AG09309 (cell line): ENCODE measurements at places on chromosomes 13 and 19.
A peak's percentile ranks its signal among the peaks of the same experiment; 100 is the strongest.

GRCh38 chr19:1883784-1884183 lies 1.5 kb downstream of the ABHD17A start:
- DNase-seq: no peak

GRCh38 chr13:88752041-88752440 lies 1080.9 kb downstream of the SLITRK5 start:
- DNase-seq: no peak

GRCh38 chr19:54281007-54281728 lies at the start of gene LILRB2:
Gene LILRB2, minus strand, starts transcription at chr19:54281110. Its CDS starts 614 bp downstream, at chr19:54280496.
- no peak for DNase-seq

- peak; percentile 33 for DNase-seq
Observed at GRCh38 chr13:105936816-105937215, 598.6 kb downstream of the EFNB2 start.

DNA sequence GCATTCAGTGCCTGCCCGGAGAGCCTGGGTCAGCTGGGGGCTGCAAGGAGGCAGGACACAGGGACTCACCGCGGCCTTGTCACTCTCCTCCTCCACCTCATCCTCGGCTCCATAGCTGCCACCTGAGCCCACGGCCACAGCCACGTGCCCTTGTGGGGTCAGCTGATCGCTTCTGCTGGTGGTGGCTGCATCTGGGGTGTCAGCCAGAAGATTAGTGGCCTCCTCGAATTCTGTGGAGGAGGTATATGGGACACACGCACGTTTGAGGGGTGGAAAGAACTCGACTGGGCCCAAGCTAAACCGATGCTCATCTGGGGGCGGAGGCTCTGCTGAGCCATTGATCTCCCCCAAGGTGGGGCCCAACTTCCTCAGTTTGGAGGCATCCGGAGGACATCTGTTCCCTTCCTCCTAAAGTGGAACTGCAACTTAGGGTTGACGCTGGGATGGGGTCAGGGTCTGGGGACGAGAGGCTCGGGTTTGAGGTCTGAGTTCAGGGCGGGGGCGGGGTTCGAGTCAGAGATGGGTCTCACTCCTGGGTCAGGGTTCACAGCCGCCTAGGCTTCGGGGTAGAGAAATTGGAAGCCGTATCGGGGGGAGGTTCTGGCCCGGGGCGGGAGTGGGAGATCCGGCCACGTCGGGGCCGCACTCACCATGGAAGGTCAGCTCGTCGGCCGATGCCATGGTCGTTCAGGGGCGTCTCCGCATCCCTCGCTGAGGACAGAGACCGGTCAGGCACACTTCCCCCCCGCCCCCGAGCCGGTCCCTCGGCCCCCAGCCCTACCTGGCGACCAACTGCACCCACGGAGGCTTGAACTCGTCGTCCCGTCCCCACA lies 493 bp downstream of the YIPF2 start:
- no peak for DNase-seq

DNA sequence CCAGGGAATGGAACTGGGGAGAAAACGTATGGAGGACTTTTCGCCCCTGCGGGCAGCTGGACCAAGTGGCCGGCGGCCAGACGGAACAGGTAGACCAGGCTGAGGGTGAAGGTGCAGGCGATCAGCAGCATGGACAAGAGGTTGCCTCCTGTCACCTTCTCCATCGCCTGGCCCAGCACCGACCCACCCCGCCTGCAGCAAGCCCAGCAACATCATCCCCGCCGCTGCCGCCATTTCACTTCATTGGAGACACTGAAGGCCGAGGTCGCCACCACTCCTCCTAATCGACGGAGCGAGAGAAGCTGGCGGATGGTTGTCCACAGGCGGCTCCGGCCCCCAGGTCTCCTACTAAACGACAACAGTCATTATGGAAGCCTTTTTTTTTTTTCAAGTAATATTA lies 5.0 kb upstream of the SLC46A3 start:
- DNase-seq: no peak

DNA sequence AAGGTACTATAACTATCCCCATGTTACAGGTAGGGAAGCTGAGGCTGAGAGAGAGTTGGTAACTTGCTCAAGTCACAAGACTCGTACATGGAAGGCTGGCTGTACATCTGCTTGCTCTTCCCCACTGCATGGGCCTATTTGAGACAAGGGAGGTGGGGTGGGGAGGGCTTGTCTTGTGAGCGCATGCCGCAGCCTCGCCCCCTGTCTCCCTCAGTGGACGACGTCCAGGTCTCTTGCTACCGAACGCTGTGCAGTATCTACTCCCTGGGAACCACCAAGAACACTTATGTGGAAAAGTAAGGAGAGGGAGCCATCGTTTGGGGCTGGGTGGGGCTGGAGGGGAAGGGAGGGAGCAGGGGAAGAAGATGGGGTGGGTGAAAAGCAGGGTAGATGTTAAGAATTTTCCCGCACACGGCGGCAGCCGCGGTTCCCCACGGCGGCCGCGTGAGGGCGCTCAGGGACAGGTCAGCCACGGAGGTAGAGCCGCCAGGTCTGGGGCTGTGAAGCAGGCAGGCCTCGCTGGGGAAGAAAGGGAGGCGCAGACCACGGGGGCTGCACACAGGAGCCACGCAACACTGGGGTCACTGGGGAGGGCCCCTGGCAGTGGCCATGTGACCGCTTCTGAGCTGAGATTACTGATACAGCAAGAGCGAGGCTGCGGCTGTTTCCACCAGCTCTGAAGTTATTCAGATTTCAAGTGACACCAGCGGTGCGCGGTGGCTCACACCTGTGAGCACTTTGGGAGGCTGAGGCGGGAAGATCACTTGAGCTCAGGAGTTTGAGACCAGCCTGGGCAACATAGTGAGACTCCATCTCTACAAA lies 81.5 kb downstream of the RYR1 start:
- no peak for DNase-seq

GRCh38 chr13:22024381-22024994 lies 353.6 kb downstream of the FGF9 start:
- no peak for DNase-seq

DNA sequence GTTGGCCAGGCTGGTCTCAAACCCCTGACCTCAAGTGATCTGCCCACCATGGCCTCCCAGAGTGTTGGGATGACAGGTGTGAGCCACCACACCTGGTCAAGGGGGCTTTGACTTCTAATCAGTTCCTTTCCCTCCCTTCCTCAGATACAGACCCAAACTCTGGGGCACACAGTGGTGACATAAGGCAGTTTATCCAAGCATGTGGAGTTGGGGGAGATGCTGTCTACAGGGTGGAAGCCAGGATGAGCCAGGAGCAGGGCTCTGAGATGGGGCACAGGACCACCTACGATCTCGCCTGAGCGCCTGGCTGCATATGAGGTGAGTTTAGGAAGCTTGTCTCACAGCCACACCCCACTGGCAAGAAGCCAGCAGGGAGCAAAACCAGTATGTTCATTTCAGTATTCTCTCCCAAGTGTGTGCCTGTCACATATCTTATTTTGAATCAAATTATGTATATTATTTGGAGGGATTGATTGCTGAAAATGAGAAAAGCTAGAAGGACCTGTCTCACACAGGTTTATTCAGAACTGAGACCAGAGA lies 67.7 kb downstream of the KCTD15 start:
- no peak for DNase-seq

- peak; percentile 57 for DNase-seq
Observed at GRCh38 chr19:2059422-2060201, 8.6 kb upstream of the MKNK2 start.

DNA sequence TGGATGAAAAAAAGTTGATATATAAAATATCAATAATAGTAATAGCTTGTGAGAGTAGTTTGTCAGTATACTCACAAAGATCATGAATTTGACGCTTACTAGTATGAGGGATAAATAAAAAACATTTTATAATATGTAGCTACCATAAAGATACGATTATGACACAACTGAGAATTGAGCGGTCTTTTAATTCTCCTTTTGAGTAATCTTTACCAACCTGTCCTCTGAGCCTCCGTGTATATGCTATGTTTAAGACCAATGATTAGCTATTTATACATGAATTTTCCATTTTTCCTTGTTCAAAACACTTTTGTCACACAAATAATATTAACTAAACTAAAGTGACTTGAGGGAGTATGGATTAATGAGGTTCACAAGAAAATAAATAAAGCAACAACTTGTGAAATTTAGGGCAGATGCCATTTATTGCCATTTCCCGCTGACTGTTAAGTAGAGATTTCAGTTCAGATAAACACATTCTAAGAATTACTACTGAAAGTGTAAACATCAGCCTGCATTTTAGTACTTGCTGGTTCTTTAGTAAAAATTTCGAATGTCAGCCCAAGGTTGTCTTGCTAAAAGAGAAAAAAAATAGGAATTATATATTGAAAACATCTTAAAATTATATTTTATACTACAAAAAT lies 6.2 kb upstream of the IRS2 start:
- DNase-seq: no peak

DNA sequence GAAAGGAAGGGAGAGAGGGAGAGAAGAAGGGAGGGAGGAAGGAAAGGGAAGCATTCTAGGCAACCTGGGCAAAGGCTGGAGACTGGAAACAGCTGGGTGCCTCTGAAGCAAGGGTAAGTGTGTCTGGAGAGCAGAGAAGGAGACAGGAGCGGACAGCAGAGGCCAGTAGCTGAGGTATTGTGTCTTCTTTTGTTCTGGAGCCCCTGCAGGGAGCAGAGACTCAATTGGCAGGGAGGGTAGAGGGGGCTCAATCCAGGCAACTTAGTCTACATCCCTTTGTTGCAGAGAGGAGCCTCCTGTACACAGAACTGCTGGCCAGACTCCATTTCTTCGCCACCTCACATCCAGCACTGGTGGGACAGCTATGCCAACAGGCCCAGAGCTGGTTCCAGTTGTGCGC lies 53.2 kb downstream of the NWD1 start:
- no peak for DNase-seq

GRCh38 chr13:99155821-99156220 lies 44.8 kb upstream of the UBAC2 start:
- DNase-seq: no peak

GRCh38 chr13:112583592-112584277 lies 4.2 kb downstream of the TUBGCP3 start:
- no peak for DNase-seq

GRCh38 chr19:49573009-49573408 lies 7.3 kb downstream of the NOSIP start:
- DNase-seq: no peak

GRCh38 chr19:46607448-46607841 lies 6.3 kb downstream of the CALM3 start:
- no peak for DNase-seq

DNA sequence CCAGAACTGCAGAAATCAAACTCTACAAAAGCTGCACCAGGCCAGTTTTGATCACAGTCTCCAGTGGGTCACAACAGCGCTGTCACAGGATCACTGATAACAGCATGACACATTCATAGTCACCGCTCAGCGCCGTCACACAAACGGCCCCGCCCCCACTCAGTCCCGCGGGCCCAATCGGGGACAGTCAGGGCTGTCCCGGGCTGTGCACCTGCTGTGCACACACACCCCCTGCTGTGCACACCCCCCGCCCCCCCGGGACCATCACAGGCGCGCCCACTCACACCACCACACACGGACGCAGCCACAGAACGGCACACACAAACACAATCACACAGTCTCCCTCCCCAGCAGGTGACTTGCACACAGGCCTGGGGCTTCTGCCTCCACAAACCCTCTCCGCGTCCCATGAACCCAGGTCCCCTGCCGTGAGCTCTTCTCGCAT lies 435 bp upstream of the ZNF382 start:
- DNase-seq: no peak

- DNase-seq: peak; percentile 67
Observed at GRCh38 chr13:109381546-109382180, 404.7 kb downstream of the IRS2 start.

DNA sequence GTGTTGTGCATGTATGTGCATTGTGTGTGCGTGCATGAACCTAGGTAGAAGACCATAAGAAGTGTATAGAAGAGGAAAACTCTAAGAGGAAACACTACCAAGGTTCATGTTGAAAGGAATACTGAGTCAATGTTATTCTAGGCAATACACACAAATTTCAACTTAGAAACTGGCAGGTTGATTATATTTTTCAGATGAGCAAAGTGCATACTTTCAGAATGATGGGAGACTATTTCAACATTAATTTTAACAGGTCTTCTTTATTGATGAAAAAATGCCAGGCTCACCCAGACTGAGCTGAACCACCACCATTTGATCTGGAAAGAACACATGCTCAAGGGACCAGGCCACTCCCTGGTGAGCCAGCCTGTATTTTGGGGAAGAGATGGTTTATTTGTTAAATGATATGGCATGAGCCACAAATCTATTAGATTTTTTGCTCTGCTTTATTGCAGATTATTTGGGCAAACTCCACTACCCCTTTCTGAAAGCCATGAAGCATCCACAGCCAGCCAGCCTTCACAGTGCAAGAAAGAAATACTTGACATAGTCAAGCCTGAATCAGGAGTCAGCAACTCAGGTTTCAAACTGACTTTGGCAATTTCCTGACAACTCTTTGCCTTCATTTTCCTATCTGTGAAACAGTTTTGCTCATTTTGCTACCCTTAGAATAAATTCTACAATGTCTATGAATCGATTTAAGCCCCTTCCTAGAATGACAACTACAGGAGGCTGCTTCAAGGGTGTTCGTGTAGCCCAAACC lies 368.9 kb downstream of the COG6 start:
- no peak for DNase-seq

DNA sequence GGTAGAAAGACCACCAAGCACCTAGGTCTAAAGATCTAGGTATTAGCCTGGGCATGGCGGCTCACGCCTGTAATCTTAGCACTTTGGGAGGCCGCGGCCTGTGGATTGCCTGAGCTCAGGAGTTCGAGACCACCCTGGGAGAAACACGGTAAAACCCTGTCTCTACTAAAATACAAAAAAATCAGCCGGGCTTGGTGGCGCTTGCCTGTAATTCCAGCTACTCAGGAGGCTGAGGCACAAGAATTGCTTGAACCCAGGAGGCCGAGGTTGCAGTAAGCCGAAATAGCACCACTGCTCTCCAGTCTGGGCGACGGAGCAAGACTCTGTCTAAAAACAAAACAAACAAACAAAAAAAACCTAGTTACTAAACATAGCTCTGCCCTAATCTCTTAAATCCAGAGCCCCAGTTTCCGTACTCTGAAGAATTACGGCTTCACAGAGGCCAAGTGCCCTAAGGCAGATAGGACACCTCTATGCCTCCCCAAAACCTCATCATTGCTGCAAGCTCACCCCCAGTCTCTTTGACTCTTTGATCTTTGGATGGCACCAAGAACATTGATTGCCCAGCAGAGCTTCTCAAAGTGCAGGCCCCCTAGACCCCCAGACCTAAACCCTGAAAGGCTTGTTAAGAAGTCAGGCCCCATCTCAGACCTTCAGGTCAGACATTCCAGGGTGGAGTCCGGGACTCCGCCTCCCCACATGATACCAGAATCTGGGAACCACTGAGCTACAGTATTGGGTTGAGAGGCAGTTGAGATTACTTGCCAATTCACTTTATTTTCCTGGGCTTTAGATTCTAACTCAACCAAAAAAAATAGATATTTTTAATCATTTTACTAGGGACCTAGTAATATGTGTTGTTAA lies 2.8 kb downstream of the COL4A2 start:
- no peak for DNase-seq

DNA sequence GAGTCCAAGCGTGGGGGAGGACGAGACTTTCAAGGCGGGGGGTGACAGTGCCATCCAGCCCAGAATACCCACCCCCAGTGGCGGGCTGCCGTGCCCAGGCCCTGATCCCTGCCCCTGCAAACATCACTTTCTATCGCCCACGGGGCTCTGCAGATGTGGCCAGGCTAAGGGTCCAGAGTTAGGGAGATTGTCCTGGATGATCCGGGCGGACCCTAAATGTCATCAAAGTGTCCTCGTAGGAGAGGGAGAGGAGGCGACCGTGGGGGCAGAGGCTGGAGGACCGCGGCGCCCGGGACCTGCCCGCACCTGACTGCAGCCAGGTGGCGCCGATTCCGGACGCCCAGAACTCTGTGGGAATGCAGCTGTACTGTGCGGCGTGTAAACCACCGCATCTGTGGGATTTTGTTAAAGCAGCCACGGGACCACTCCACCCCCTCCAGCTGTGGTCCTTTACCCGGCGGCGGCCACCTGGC lies 32.4 kb downstream of the GJA3 start:
- DNase-seq: no peak

GRCh38 chr13:108595436-108596274 lies 33.8 kb upstream of the MYO16 start:
- no peak for DNase-seq
